ENCODE measurements at places on chromosomes 7 and 10. TPM values are rescaled to one million over a fixed set of nuclear protein-coding genes. Genes with fewer than 3 reads are reported as not detected.

- H3K27ac ChIP-seq: no peak overlapping the region
- no peak overlapping the region for H3K4me3 ChIP-seq
- no peaks in the 10 kb centered on the region for H3K4me1 ChIP-seq
- H3K36me3 ChIP-seq: no peaks in the 10 kb centered on the region
- DNase-seq: peak; percentile 51
- no peaks in the 10 kb centered on the region for H3K27me3 ChIP-seq
Measured at GRCh38 chr7:25926009-25926408, 226.0 kb upstream of the NFE2L3 start.

- peak; percentile 85 for DNase-seq
- no peak overlapping the region for H3K4me3 ChIP-seq
- no peak overlapping the region for H3K27ac ChIP-seq
- peaks cover 8% of the 10 kb centered on the region for H3K4me1 ChIP-seq
- H3K36me3 ChIP-seq: no peaks in the 10 kb centered on the region
Measured at GRCh38 chr10:4073912-4074311, 288.9 kb upstream of the KLF6 start.

- H3K27me3 ChIP-seq: no peaks in the 10 kb centered on the region
- no peak for DNase-seq
- peak overlapping the region; percentile 89 for H3K4me3 ChIP-seq
- H3K4me1 ChIP-seq: peaks cover 30% of the 10 kb centered on the region
Measured at GRCh38 chr7:100476903-100477870, 1.8 kb downstream of the TSC22D4 start.

DNA sequence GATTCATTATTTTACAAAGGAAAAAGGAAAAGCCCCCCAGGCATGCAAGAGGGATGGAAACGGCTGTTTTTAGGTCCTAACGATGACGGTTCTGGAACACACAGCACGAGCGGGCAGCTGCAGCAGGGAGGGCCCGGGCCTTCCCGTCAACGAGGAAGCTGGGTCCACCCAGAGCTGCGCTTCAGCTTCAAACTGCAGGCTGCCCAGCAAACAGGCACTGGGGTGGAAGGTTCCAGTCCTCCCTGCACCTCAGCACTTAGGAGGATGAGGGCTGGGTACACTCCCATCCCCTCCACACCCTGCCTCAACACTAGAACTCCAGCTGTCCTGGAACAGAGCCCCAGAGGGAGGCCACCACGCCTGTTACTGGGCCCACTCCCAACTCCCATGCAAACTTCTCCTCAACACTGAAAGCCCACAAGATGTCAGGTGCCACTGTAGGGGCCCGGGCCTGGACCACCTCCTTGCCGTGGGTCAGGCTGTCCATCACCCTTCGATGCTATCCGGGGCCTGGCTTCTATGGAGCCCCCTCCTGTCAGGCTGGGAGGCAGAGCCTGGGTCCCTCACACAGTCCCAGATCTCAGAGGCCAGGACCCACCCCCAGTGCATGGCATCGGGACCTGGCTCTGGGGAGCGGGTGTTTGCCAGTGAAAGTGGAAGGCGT, 33.0 kb downstream of the PAPOLB start:
- no peak for DNase-seq
- no peak overlapping the region for H3K4me3 ChIP-seq
- no peaks in the 10 kb centered on the region for H3K36me3 ChIP-seq
- no peaks in the 10 kb centered on the region for H3K27me3 ChIP-seq

The STK31 gene
- 0.04 TPM for total RNA-seq

The CYP3A7 gene
- total RNA-seq: not detected

The STEAP2 gene
- 2.9 TPM for total RNA-seq

The CCDC172 gene
- total RNA-seq: not detected

All from cardiac muscle cell (in vitro differentiated cells and primary cell).